ENCODE measurements at places on chromosomes 3 and 15.

- DNase-seq = no peak
Observed at GRCh38 chr3:129425213-129425612, 3.2 kb downstream of the EFCAB12 start.

GRCh38 chr3:137172728-137173127 lies 214.9 kb downstream of the IL20RB start:
- DNase-seq = no peak

GRCh38 chr3:31968927-31969418 lies 12.1 kb downstream of the OSBPL10 start:
- DNase-seq = no peak

GRCh38 chr3:57787867-57788623 lies 31.9 kb downstream of the SLMAP start:
- DNase-seq = no peak

DNA sequence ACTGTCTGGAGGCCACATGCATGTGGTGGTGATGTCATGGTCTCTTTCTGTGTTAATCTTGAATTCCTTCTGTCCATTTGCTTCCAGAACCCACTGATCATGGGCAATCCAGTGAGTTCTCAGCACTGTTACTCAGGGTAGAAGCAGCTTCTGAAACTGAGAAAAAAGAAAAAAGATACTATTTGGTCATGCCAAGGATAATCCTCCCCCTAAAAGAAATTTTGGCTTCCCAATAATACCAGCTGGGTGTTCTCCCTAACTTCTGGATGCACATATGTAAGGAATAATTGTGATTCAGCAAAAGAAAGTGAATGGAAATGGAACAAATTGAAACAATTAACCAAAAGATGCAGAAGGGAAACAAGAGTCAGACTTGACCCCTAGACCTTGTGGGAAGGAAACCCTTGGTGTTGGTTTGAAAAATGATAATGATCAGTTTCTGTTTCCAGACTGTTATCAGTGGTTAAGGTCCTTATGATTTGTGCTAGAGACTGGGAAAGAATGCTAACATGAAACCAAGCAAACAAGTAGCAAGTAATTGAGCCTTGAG lies 92.3 kb downstream of the RBMS3 start:
- DNase-seq = no peak

- DNase-seq = no peak
Observed at GRCh38 chr3:105829229-105829628, 39.6 kb downstream of the CBLB start.

- no peak for DNase-seq
Observed at GRCh38 chr3:169242708-169243513, 420.6 kb downstream of the MECOM start.

GRCh38 chr3:185717121-185717520 lies 107.7 kb downstream of the IGF2BP2 start:
- no peak for DNase-seq

DNA sequence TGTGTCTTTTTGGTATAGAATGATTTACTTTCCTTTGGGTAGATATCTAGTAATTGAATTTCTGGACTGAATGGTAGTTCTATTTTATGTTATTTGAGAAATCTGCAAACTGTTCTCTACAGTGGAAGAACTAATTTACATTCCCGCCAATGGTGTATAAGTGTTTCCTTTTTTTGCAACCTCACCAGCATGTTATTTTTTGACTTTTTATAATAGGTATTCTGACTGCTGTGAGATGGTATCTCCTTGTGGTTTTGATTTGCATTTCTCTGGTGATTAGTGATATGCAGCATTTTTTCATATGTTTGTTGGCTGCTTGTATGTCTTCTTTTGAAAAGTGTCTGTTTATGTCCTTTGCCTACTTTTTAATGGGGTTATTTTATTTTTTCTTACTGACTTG lies 607.2 kb downstream of the OTOL1 start:
- no peak for DNase-seq

- no peak for DNase-seq
Observed at GRCh38 chr3:2976796-2977195, 133.4 kb downstream of the IL5RA start.

DNA sequence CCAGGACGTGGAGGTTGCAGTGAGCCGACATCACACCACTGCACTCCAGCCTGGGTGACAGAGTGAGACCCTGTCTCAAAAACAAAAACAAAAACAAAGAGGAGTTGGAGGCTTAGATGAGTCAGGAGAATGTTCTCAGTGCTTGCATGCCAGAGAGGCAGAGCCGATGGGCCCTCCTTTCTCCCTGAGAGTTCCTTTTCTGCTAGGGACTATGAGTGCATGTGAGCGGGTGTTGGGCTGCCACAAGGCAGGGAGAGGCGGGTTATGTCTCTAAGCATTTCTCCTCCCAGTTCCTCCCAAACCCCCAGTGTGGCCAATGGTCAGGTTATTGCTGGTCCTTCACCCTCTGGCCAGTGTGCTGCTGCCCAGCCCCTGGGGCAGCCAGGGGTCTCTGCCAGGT lies 45.1 kb downstream of the RTP1 start:
- no peak for DNase-seq

- no peak for DNase-seq
Observed at GRCh38 chr3:47652142-47652541, 73.5 kb upstream of the CSPG5 start.

DNA sequence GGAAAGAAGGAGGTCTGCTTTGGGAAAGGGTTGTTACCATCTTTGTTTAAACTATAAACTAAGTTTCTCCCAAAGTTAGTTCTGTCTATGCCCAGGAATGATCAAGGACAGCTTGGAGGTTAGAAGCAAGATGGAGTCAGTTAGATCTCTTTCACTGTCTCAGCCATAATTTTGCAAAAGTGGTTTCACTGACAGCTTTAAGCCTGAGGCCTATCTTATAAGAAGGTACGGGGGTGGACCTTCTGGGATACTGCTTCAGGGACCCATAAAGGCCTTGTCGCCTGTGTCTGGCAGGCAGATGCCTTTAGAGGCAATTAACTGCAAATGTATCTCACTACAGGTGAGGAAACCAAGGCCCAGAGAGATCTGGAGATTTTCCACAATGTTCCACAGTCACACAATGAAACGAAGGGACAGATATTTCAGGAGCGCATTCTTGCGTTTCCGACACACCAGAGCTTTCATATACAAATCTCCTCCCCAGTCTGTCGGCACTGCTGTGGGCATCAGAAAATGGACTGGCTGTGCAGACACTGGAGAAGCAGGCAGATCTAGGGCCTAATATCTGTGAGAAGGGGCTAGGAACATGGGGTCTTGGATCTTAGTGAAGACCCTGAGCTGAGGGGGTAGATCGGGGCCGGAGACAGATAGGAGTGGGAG lies 169.5 kb upstream of the SMAD3 start:
- DNase-seq = no peak

- DNase-seq = peak; percentile 27
Observed at GRCh38 chr15:82709421-82710207, at the start of gene AP3B2. Gene AP3B2 (minus strand): TSS chr15:82709875. CDS start chr15:82709706, 169 bp downstream.

- no peak for DNase-seq
Observed at GRCh38 chr3:177968891-177969290, 567.3 kb upstream of the KCNMB2 start.

- no peak for DNase-seq
Observed at GRCh38 chr3:16060945-16061344, 113.5 kb upstream of the GALNT15 start.

DNA sequence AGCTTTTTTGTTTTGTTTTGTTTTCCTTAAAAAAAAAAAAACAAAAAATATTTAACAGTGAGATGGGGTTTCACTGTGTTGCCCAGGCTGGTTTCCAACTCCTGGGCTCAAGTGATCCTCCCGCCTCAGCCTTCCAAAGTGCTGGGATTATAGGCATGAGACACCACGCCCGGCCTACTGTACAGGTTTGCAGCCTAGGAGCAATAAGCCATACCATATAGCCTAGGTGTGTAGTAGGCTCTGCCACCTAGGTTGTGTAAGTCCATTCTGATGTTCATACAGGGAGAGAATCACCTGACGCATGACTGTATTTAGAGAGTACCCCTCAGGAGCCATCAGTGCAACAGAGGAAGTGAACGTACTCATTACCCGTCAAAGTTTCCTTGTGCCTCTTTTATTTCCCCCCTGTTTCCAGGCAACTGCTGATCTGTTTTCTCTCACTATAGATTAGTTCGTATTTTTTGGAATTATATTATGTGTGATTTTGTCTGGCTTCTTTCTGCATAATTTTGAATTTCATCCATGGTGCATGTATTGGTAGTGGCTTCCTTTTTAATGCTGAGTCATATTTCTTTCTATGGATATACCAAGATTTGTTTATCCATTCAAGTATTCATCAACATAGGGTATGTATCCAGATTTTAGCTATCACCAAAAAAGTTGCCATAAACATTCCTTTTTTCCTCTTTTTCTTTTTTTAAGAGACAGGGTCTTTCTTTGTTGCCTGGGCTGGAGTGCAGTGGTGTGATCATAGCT lies 9.9 kb downstream of the ACAD9 start:
- DNase-seq = no peak

DNA sequence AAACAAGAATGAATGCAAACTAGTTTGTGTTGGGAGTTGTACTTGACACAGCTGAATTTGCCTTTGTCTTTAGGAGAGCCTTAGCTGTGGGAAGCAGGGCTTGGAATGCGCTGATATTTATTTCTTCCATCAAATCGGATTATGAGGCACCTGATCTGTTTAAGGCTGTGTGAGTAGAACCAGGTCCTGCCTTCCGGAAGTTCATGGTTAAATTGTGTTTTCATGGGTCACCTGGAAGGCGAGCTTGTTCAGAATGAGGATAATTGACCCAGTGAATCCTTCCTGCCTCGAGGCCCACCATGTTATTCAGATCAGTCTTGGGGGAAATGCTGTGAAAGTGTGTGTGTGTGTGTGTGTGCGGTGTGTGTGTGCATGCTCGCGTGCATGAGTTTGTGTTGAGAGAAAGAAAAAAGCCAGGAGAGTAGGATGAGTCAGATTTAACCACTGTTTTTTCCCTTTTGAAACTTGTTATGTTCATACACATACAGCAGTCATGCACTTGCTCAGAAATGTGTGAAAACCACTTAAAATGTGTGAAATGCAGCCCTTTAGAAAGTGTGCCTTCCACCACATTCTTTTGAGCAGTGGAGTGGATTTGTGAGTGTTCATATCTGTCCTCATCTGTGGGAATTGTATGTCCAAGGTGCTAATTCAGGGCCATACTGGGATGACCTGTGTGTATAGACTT lies 36.7 kb downstream of the SMAD3 start:
- no peak for DNase-seq

DNA sequence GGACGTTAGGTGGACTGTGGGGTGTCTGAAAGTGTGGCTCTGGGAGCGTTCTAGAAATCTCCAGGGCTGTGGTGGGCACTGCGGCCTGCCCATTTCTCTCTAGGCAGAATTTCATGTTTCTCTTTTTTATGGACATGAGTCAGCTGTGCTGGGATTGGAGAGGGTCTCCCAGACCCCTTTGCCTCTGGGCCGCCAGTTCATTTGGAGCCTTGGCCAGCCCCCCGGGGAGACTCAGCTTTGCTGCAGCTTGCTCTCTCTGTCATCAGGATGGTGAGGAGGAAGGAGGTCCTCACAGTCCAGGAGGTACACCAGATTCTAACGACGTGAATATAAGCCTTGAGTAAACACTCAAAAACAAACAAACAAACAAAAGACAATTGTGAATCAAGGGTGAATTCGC lies 149.6 kb upstream of the RGMA start:
- DNase-seq = no peak

DNA sequence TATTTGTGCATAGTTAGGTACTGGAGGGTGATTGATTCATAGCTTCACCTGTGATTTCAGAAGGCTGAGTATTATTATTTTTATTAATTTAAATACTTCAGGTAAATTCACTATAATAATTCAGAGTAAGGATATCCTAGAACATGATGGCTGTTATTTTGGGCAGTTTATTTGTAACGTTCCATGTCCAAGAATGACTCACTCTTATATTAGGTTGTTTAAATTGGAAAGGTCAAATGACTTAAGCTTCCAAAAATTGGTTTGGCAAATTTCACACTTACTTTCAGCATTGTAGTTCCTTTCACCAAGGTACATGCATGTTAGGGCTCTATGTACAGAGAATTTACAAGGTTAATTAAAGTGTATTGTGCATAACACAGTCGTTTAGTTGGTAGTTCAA lies 120.2 kb downstream of the EPHA3 start:
- DNase-seq = no peak

DNA sequence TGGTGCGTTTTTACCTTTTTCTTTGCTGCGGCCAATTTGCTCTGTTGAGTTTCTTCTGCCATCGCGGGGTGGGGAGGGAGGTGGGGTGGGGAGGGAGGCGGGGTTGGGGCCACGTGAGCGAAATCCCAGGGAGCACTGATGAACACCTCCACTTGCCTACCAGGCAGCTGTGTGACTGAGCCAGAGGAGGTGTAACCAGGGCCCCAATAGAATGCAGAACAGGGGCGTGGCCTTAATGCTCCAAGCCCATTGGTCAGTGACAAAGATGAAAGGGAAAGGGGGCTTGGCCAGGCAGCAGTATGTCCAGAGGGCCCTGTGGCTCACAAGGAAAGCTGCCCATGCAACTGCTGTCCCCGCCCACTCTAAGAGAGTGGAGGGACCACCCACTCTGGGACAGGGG lies 21.4 kb upstream of the OR4F6 start:
- no peak for DNase-seq

- no peak for DNase-seq
Observed at GRCh38 chr15:51223771-51224229, 114.6 kb downstream of the CYP19A1 start.

DNA sequence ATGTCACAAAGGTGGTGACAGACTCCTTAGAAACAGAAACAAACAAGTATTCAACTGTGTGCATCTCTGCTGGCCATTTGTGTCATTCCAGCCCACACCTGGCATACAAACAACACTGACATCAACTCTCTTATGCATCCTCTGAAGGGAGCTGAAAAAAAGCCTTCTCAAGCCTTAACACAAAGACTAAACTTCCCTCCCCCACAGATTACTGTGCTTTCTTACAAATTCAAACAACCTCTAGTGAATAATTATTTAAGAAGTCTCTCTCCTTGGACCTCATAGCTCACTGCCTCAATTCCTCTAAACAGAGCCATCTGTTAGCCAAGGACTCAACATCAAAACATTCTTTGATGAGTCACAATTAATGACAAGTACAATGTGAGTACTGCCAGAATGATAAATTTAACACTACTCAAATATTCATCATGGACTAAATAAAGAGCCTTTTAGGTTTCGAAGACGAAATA lies 132.1 kb downstream of the WDR76 start:
- no peak for DNase-seq

- no peak for DNase-seq
Observed at GRCh38 chr3:190586631-190587011, 72.7 kb downstream of the IL1RAP start.

DNA sequence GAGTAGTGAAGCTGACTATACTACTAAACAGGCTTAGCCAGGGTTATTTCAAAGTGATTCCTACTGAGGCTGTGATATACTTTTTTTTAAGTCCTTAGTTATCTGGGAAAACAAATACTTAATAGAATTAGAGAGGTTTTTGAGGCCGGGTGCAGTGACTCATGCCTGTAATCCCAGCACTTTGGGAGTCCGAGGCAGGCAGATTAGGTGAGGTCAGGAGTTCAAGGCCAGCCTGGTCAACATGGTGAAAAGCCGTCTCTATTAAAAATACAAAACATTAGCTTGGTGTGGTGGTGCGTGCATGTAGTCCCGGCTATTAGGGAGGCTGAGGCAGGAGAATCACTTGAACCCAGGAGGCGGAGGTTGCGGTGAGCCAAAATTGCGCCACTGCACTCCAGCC lies 34.2 kb downstream of the PRTG start:
- no peak for DNase-seq

Data from stimulated activated CD8-positive, alpha-beta memory T cell treated with anti-CD3 and anti-CD28 coated beads, Interleukin-12 subunit alpha, Interleukin-12 subunit beta, amount 100 ng/mL, for 1 hour (primary cell).